ENCODE measurements at places on chromosomes 4 and X.

GRCh38 chrX:41240509-41240908 is 93.5 kb upstream of the DDX3X start:
- no peak for DNase-seq

DNA sequence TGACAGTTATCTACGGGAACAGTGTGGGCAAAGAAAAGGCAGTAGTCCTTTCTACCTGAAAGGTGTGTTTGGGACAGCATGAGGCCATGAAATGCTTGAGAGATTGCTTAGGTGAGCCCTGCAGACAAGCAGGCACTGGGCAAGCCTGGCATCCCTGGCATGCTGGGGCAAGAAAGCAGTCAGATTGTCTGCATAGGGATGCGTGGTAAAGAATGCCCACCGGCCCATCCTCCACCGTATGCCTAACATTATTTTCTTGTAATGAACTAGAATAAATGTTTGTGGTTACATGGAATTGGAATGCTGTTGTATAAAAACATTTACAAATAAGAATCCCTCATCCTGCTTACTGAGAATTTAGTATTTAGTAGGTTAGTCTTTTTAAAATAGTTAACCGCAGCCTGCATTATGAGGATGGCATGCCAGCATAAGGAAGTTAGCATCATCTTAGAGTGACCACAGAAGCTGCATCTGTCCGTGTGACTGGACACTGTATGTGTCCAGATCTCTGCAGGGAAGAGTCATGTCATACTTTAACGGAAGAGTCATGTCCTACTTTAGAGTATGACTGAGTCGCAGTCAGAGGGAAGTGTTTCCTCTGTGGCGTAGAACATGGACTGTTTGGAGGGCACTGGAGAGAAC is 18.9 kb downstream of the ZBTB49 start:
- no peak for DNase-seq

DNA sequence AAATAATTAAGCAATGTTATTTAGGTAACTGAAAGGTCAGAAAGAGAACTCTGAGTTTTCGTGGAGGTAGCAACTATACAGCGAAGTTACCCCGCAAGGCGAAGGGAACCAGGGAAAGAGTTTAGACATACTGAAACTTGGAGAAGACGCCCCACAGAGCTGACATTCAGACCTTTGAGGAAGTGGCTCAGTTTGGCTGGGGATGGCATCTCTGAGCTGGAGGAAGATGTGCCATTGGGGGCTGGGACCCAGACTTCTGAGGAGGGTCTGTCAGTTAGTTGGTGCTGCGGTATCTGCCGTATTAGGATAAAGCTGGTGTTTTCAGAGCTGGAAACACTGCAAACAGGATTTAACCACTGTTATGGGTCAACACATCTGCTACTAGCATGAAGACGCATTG is 156.6 kb downstream of the ANKRD50 start:
- DNase-seq, result no peak

DNA sequence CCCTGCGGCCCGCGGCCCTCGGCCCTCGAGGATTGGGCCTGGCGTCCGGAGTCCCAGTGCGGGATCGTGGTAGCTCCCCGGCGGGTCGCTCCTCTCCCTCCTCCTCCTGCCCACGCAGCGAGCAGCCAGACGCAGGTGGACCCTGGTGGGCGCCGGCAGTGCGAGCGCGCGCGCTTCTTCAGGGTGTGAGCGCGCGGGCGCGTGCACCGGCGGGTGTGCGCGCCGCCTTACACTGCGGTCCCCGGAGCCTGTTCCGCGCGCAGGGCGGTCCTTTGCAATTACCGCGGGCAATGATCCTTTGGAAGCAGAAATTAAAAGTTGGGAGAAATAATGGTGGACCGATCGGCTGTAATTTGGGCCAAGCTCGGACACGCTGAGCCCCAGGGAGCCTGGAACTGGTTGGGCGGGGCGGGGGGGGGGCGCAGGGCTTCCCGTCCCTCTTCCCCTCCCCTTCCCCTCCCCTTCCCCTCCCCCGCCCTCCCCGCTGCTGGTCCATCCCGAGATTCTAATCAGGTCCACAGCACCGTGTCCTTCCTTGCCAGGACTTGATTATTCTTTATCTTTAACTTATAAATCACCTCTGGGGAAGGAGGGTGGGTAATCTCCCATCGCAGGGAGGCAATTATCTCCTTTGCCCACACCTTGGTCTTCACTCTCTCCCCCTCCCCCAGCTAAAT is 1.6 kb upstream of the NKX1-1 start:
- no peak for DNase-seq

GRCh38 chr4:45701621-45702020 is 422.2 kb downstream of the GABRG1 start:
- DNase-seq, result no peak

- DNase-seq, result no peak
Measured at GRCh38 chr4:3680656-3681055, 85.5 kb upstream of the ADRA2C start.

- DNase-seq, result peak; percentile 81
Measured at GRCh38 chr4:52643785-52644244, 15.3 kb downstream of the USP46 start.
